ENCODE measurements at places on chromosomes 7 and 10.

DNA sequence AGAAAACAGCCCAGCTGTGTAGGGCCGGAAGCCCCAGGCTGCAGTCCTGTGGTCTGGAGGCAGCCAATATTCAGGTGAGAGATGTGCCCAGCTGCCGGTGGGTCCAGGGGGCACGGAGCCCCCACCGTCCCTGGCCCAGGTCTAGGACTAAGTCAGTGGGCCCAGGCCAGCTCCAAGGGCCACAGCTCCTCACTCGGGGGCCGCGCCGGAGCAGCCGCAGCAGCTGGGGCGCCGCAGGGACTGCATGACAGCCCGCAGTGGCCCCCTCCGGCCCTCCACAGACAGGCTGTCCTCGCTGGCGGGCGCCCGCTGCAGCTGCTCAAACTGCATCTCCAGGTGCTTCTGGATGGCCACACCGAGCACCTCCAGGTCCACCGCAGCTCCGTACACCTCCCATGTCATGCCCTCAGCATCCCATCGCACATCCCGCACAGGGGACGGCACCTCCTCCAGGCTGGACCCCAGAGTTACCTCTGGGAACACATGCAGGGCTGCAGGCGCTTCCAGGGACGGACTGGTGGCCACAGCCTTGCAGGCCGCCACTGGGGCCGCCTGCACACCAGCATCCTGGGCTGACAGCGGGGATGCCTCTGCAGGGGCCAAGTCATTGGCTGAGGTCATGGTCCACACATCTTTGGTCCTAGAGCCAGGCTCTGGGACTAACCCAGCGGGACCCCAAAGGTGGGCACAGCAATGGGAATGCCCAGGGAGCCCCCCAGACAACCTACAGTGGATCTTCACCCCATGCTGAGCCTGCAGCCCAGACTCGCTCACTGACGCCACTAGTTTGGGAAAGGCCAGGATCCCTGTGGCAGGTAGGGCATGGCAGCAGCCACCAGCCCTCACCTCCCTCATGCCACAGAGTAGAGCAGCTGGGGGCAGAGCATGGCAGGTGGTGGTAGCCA lies 7.0 kb downstream of the GPRIN2 start:
- no peak for DNase-seq

GRCh38 chr10:126393076-126393475 lies 4.8 kb upstream of the ADAM12 start:
- no peak for DNase-seq

GRCh38 chr10:125881192-125881591 lies at the start of gene DHX32:
DHX32 (minus strand) TSS chr10:125881292; CDS start chr10:125880824, 468 bp downstream.
- no peak for DNase-seq

DNA sequence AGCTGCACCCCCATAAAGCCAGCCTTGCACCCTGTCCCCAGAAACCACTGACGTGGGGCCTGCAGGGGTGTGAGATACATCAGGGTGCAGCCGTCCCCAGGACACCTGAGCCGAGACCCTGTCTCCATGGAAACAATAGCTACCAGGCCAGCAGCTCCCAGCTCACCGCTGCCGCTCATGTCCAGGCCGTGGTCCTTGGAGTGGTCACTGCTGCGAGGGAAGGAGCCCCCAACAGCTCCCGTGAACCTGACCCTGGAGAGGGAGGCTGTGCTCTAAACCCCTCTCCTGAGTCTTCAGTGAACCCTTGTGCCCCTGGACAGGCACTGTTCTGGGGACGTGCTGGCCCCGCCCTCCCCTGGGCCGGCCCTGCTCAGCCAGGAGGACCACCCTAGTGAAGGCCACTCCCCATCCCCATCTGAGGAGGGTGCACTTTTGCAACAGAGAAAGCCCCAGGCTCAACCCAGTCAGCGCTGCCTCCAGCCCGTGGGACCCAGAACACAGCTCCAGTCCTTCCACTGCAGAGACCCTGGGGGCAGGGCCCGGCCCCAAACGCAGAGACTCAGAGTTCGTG lies 19.6 kb upstream of the INPP5A start:
- no peak for DNase-seq

DNA sequence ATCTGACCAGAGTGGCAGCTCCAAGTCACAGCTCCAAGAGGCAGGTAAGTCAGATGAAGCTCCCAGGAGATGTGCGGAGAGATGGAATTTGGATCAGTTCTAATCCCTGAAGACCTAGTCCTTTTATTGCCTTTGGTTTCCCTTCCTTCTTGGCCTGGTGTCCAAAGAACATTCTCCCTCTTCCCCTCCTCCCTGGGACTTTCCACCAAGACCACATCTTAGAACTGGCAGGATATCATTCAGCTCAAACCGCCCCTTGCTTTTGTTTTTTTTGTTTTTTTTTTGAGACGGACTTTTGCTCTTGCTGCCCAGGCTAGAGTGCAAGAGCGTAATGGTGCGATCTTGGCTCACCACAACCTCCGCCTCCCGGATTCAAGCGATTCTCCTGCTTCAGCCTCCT lies 190.8 kb downstream of the GFRA1 start:
- no peak for DNase-seq

DNA sequence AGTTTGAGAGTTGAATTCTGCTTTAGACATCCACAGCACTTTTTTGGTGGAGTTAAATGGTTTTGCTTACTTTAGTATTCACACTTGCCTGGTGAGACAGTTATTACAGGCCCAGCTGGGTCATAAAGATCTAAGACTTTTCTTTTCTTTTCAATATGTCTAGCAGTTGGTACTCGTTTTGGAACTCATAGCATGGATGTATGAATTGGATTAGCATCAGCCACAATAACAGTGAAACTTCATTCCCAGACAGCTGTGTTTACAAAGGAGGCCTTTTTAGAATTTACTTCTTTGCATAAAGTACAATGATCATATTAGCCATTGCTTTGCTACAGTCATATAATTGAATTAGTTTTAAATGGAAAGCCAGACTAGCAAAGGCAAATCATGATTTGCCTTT lies 168.4 kb upstream of the DKK1 start:
- no peak for DNase-seq

DNA sequence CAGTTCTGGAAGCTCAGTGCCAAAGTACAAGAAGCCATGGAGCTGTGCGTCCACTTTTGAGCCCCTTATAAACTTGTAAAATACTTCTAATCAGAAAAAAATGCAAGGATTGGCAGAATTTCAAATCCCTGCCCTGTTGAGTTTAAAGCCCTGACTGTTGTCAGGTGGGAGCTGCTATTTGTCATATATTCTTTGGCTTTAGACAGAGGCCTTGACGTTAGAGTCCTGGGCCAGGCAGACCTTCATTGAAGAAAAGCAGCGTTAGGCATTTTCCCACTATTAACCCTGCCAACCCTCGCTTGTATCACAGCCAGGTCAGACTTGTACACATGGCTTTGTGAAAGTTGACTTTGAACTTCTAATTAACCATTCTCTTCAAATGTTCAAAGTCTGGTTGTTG lies 155.4 kb downstream of the TWIST1 start:
- no peak for DNase-seq

- DNase-seq: no peak
Observed at GRCh38 chr10:47094636-47095035, 183.4 kb downstream of the PTPN20 start.

DNA sequence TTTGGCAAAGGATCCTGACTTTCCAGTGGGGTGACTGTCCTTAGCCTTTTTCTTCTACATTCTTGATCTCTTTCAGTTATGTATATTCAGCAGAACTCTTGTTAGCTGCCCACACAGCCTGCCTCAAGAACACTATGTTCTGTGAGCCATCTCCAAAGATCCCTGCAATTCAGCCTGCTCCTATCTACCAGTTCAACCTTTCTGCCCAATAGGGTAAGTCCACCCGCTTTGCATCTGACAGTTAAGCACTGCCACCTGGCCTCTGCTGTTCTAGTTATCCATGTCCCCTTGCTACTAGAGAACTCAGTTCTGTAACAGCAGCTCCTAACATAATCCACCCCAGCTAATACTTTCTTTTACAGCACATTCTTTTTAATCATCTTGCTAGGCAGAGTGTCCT lies 13.5 kb downstream of the OR9A2 start:
- DNase-seq: no peak

- no peak for DNase-seq
Observed at GRCh38 chr7:86889501-86889900, 170.0 kb downstream of the ELAPOR2 start.

Measured in activated CD4-positive, alpha-beta T cell treated with anti-CD3 and anti-CD28 coated beads, Interleukin-10, Interleukin-2, amounts not matched to agents 100 ng/mL and 50 ng/mL, durations not matched to agents 16 hours and 8 hours (primary cell).